ENCODE measurements at places on chromosomes 4 and X. TPM values are rescaled to one million over a fixed set of nuclear protein-coding genes. Genes with fewer than 3 reads are reported as not detected.

- H3K4me1 ChIP-seq, result peaks cover 4% of the 10 kb centered on the region
- no peaks in the 10 kb centered on the region for H3K36me3 ChIP-seq
- H3K27ac ChIP-seq, result no peak overlapping the region
- peaks cover 48% of the 10 kb centered on the region for H3K27me3 ChIP-seq
- DNase-seq, result no peak
- H3K4me3 ChIP-seq, result no peak overlapping the region
Observed at GRCh38 chrX:120311727-120312063, 434 bp upstream of the TMEM255A start.

DNA sequence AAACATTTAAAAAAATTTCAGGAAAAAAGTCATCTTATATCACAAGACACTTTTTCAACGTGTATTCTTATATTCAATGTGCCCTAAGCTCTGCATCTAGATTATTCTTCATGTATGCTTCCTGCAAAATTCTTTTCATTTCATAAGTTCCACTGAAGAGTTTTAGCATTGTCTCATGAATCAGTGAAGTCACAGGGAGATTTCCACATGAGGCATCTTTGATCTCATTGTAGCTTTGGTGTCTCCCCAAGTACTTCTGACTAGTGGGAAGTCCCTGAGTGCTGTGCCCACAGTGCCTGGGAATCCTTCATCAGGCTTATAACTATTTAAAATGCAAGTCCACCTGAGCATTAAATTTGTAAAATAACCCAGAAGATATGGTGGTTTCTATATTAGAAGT, 123.8 kb downstream of the MAD2L1 start:
- H3K4me1 ChIP-seq, result no peaks in the 10 kb centered on the region
- H3K36me3 ChIP-seq, result no peaks in the 10 kb centered on the region
- H3K4me3 ChIP-seq, result no peak overlapping the region
- H3K27me3 ChIP-seq, result no peaks in the 10 kb centered on the region
- no peak overlapping the region for H3K27ac ChIP-seq

Gene LAS1L
- total RNA-seq, result 12.2 TPM

Gene UGT2B15
- 2.6 TPM for total RNA-seq

DNA sequence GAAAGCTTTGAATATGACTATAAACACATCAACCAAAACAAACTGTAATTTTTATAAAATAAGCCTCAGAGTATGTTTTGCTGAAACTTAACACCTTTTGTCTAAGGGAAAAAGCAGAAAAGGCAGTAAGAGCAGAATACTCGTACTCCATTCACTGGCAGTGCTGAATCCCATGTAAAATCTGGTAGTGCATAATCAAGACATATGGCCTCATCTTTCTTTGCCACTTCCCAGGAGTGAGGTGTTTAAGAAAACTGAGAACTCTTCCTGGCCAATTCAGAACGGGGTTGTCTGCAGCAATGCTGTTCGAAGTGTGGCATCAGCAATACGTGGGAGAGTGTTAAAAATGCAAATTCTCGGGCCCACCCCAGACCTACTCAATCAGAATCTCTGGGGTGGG, 302.0 kb downstream of the PACRGL start:
- no peak overlapping the region for H3K27ac ChIP-seq
- no peak overlapping the region for H3K4me3 ChIP-seq
- no peaks in the 10 kb centered on the region for H3K27me3 ChIP-seq

Measured in transverse colon (tissue), 4 donors.